ENCODE measurements at places on chromosomes 2 and 18.

DNA sequence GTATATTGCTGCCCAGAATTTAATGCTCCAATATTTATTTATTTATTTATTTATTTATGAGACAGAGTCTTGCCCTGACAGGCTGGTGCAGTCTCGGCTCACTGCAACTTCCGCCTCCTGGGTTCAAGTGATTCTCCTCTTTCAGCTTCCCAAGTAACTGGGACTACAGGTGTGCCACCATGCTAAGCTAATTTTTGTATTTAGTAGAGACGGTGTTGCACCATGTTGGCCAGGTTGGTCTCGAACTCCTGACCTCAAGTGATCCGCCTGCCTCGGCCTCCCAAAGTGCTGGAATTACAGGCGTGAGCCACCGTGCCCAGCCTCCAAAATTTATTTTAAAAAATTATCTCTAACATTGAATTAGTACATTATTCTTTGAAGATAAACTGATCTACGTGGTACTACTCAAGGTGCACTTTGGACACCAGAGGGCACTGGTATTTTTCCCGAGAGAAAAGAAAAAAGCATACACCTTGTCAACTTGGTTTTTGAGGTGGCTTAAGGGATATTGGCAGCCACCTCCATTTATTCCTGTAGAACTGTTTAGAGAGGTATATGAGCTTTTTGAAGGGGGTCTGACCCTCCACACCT is 1.4 kb upstream of the IDH1 start:
- no peak for DNase-seq

DNA sequence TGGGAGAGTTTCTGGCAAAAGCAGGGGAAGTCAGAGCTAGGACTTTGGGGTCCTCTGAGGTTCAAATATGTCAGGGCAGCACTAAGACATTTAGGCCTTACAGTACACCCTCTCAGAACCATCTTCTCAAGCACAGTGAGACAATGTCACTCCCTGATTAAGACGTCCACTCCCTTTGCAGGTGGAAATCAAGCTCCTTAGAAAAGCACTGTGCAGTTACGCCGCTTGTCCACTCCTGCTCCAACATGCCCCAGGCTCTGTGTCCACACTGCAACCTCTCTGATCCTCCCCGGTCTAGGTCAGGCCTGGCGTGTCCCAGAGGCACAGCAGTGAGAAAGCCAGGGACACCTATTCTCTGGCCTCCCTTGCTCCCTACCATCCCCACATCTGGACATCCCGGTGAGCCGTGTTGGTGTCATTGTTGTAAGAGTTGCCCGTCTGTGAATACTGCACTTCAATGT is 528.6 kb upstream of the ID2 start:
- DNase-seq: no peak

GRCh38 chr2:13021470-13021957 is 304.8 kb downstream of the TRIB2 start:
- no peak for DNase-seq

DNA sequence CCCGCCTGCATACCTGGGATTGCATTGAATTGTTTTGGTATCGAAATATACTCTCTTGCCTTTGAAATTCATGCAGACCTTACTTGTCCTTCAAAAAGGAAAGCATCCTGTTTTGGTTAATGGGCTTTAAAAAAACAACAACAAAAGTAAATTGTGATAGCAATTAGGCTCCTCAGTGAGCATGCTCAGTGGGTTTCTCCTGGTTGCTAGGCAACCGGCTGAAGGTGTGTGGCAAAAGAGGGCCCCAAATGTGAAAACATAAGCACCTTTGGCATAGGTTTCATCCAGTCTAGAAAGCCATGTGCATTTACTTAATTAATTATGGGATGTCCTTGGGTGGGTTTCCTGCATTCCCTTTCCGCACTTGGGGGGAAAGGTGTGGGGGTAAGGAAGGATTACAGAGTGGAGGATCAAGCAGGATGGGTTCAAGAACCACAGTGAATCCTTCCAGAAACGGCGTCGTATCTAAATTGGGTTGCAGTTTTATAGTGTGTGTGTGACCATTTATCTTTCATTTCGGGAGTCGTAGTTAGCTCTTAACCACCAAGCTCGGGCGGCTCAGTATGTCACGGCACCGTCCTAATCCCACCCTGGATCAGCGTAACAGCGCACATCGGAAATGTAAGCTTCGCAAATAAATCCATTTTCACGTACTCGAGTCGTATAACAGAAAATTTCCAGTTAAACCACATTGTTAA is 274.9 kb upstream of the TCF4 start:
- no peak for DNase-seq

GRCh38 chr18:57910817-57911216 is 107.7 kb upstream of the ATP8B1 start:
- DNase-seq: no peak

GRCh38 chr2:216897561-216898203 is 37.8 kb upstream of the TNP1 start:
- no peak for DNase-seq

DNA sequence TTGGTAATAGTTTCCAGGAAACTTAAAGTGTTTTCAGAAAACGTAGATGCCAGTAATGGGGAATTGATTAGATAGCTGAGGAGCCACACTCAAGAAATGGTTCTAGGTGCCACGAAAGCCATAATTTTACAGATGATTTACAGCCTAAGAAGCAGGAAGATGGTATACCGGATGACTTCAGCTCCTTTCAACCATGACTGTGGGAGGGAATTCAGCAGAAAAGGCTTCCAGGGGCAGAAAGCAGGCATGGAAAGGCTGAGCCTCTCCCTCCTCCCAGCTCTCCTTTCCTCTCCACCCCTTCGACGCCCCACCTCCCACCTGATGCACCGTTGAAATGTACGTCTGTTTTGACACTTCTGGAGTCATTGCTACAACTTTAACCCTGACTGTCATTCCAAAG is 68.6 kb upstream of the SMIM21 start:
- no peak for DNase-seq

GRCh38 chr2:9030190-9030589 is 26.7 kb upstream of the MBOAT2 start:
- no peak for DNase-seq

GRCh38 chr2:118145207-118145606 is 56.9 kb downstream of the INSIG2 start:
- DNase-seq: no peak

DNA sequence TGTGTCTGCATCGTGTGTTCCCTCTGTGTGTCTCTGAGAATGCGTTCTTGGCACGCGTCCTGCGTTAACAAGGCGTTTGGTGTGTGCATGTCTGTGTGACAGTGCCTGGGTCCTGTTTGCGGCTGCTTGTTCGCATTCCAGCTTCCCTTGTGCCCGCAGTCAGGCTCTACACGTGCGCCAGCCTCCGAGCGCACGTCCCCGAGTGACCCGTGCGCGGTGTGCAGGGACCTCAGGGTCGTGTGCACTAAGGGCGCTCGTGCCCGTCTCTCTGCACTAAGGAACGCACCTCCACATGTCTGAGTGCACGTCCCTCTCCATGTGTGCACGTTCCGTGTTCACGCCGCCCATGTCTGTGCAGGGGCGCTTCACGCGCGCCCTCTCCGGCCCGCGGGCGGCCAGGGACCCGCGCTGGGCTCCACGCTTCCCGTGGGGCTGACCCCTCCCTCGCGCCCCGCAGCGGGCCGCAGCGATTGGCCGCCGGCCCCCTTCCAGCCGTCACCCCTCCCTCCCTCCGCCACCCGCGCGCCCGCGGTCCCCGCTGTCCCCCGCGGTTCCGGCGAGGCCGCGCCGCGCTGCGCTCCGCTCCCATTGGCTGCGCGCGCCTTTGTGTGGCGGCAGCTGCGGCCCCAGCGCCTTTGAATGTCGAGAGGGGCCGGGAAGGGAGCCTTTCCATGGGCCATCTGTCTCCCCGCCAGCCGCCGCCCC is 229.4 kb downstream of the HAUS1 start:
- no peak for DNase-seq

DNA sequence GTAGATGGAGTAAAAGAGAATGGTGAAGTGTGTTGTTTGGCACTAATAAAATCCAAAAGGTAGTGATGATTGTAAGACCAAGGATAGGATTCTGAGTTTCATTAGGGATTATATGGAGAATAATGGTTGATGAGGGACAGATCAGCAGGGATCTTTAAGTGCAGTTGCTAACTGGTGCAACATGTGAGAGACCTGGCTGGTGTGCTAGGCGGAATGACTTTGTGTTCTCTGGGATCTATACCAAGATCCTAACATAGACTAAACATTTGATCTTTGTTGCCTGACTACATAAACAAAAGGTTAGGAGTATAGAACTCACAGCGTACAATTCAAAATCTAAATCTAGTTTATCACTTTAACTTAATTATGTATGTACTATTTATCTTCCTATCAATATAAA is 135.4 kb downstream of the PTRHD1 start:
- no peak for DNase-seq

DNA sequence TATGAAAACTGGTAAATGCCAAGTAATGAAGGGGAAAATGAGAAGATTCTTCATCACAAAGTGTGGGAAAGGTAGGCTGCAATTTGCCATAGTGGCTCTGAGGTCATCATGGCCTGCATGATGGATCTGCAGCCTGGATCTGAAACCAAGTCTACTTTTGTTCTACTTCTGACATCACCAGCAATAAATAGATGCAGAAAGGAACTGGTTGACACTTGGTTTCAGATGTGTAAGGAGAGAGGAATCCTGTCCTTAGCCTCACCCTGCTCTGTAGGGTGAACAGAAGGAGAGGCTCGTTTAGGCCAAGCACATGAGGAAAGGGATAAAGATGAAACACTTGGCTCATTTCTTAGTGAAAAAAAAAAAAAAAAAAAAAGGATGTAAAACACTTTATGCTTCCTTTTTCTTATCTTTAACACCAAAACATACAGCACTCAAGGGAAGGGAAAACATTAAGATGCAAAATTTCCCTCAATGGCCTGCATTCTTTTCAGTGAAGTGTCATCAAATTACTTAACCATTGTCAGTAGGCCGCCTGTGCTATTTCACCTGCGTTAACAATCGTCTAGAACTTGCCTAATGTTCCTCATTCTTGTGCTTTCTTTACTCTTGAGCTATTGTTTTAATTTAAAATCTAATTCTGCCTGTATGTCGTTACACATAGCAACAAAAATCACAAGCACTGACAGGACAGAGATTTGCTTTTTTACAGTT is 3.9 kb downstream of the NEB start:
- no peak for DNase-seq

DNA sequence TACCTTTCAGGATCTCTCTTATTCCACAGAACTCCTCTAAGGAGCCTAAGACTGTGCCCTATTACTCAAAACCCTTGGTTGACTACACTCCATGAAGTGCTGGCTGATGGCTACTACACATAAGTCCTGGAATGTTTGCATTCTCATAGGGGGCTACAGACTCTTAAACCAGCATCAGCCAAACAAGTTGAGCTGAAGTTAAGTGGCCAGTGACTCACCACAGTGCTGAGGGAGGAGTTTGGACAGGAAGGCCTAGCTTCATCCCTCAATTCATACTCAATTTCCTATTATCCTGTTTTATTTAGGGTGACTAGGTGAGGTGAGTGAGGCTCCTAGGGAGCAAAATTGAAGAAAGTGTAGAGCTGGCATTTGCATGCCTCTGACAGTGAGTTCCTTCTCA is 246.7 kb downstream of the SMAD2 start:
- DNase-seq: no peak
